Frontal cortex (tissue), 4 donors: ENCODE measurements at places on chromosomes 11 and 22.

DNA sequence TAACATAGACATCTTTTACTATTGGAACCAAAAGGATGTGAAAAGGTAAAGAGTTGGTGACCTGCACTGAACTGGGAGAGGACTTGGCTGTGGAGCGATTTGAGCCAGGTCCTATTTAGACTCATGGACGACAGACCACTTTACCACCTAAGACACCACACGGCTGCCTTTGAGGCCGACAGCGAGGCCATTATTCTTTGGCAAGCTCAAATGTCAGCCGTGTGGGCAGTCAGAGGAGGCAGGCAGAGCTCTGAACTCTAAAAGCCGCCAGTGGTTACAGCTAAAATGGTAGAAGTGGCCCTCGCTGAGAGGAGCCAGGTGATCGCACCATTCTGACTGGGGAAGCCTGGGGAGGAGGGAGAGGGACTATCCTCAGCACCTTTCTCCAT, 50.5 kb downstream of the SCUBE1 start:
- DNase-seq = no peak

DNA sequence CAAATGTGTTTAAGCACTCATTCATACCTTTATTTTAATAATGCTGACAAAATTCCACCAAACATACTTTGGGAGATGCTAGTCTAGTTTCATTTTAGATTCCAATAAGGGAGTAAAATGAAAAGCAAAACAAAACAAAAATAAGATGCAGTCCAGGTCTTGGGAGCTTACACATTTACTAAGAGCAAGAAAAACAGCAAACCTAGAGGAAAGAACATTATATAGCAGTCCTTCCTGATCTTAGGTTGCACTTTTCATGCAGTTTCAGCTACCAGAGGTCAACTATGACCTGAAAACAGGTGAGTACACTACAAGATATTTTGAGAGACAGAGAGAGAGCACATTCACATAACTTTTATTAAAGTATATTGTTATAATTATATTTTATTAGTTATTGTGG, 1100.9 kb downstream of the DLG2 start:
- DNase-seq = no peak

- DNase-seq = no peak
Observed at GRCh38 chr11:96211436-96211835, 131.6 kb downstream of the MAML2 start.

- no peak for DNase-seq
Observed at GRCh38 chr11:111639226-111639925, 37.1 kb downstream of the SIK2 start.

- DNase-seq = no peak
Observed at GRCh38 chr11:23687991-23688390, 808.9 kb upstream of the LUZP2 start.

DNA sequence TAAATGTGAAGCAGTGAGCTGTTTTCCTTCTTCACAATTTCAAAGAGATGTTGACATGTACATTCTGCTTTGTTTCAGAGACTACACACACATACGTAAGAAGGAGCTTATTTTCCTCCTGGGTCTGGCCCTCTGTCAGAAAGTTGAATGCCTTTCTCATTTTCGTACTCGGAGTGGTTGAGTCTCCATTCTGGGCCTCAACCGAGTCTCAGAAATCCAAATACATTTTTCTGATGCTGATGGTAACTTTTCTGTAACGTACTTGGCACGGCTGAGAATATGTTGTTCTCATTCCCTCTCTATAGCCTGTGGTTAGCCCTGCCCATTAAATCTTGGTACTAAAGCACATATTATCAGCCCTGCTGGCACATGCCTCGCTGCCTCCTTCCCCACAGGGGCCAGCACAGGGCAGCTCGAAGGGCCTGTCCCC, 25.3 kb downstream of the PARVA start:
- no peak for DNase-seq

DNA sequence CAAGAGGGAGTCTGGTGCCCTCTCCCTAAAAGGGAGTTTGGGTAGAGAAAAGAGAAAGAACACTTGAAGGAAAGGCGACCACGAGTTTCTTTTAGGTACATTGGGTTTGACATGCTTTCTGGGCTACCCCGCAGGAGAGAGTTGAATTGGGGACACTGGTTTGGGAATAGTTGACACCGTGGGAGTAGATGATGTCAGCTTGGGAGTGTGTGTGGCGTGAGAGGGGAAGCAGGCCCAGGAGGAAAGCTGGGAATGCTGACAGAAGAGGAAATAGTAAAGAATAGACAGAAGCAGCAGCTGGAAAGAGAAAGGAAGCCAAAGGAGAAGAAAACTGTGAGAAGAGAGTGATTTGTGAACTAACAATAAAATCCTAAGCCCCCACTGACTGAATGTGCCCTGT, 442.9 kb downstream of the DYNC2H1 start:
- no peak for DNase-seq

GRCh38 chr22:43848366-43849171, 13.7 kb downstream of the SULT4A1 start:
- DNase-seq = no peak

GRCh38 chr11:125173556-125173955, 9.0 kb downstream of the PKNOX2 start:
- no peak for DNase-seq

DNA sequence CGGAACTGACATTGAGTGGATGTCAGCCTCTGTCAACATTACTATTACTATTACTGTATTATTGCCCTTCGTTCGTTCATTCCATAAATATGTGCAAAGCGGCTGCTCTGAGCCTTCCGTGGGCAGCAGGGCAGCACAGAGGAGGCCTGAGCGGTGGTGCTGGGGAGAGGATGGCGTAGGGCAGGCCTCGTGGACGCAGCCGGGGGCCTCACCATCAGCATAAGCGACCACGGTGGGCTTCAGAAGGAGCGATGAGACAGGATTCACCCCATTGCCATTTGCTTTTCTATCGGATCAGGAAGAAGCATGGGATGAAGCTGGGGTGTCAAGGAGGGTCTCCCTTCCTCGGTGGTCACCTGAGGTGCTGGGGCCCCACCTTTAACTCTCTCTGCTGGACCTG, 22.7 kb downstream of the ANO1 start:
- DNase-seq = no peak

- DNase-seq = no peak
Observed at GRCh38 chr22:31130873-31131272, 8.1 kb downstream of the INPP5J start.

GRCh38 chr11:117816151-117816741, 8.3 kb downstream of the FXYD2 start:
- DNase-seq = no peak
